SJCRH30 (cell line): ENCODE measurements at places on chromosomes 5 and 9. TPM values are rescaled to one million over a fixed set of nuclear protein-coding genes. Genes with fewer than 3 reads are reported as not detected.

Gene PWWP2A
- 23.6 and 27.3 TPM in 2 replicates for total RNA-seq

Gene GRXCR2
- not detected in 2 replicates for total RNA-seq

DNA sequence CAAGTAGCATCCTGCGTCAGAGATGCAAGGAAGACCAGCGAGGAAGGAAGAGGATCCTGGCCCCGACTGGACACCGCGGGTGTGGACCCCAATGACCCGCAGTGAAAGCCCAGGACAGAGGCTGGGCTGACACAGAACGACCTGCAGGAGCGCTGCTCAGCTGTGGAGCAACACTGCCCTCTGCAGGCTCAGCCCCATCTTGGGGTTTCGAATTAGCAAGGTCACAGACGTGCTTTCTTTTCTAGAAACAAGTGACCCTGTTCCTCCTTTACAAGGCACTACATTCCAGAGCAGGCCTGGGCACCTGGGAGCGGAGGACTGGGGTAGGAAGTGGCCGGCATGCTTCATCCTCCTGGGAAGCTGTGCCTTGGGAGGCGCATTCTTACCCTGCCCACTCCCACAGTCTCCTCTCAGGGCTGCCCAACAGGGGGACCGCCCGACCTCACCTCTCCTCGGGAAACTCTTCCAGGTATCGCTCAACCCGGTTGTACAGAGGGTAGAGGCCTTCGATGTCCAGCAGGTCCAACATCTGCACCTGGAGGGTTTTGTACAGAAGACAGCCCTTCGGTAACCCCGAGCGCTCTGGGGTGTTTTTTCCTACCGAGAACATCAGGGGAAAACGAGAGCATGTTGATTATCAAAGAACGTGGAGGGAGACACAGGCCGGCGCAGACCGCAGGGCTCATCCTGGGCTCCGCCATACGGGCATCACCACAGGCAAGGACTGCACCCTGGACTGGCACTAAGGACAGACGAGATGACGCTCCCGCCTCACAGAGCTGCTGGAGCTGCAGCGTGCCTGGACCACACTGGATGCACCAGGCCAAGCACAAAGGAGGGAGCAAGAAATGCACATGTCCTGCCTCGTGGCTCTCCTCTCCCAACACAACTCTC lies 35.0 kb downstream of the IPPK start:
- DNase-seq, result peak; percentile 76
- H3K36me3 ChIP-seq, result peaks cover 33% of the 10 kb centered on the region
- no peaks in the 10 kb centered on the region for H3K4me1 ChIP-seq
- H3K4me3 ChIP-seq, result no peak overlapping the region

GRCh38 chr5:1563617-1564181 lies 39.9 kb upstream of the LPCAT1 start:
- H3K27me3 ChIP-seq, result no peaks in the 10 kb centered on the region
- DNase-seq, result no peak
- H3K27ac ChIP-seq, result no peak overlapping the region
- H3K36me3 ChIP-seq, result no peaks in the 10 kb centered on the region

- no peaks in the 10 kb centered on the region for H3K27me3 ChIP-seq
- no peak for DNase-seq
- no peak overlapping the region for H3K4me3 ChIP-seq
- H3K36me3 ChIP-seq, result no peaks in the 10 kb centered on the region
These were observed 85.2 kb downstream of the CAMK4 start for GRCh38 chr5:111309384-111309783.

- DNase-seq, result no peak
- H3K36me3 ChIP-seq, result no peaks in the 10 kb centered on the region
- H3K4me1 ChIP-seq, result peaks cover 15% of the 10 kb centered on the region
- no peaks in the 10 kb centered on the region for H3K27me3 ChIP-seq
- no peak overlapping the region for H3K27ac ChIP-seq
These were observed 121.8 kb downstream of the CAAP1 start for GRCh38 chr9:26770821-26771220.

- no peaks in the 10 kb centered on the region for H3K27me3 ChIP-seq
- no peak for DNase-seq
- H3K27ac ChIP-seq, result no peak overlapping the region
- no peaks in the 10 kb centered on the region for H3K36me3 ChIP-seq
These were observed 17.2 kb downstream of the FOXD1 start for GRCh38 chr5:73431204-73431851.

GRCh38 chr5:59592101-59592500 lies 301.4 kb downstream of the PDE4D start:
- no peaks in the 10 kb centered on the region for H3K27me3 ChIP-seq
- H3K4me1 ChIP-seq, result 0 out of 2 replicates have a peak, but pooled peaks cover 12% of the 10 kb centered on the region
- no peak overlapping the region for H3K27ac ChIP-seq
- H3K36me3 ChIP-seq, result no peaks in the 10 kb centered on the region
- no peak for DNase-seq
- no peak overlapping the region for H3K4me3 ChIP-seq

DNA sequence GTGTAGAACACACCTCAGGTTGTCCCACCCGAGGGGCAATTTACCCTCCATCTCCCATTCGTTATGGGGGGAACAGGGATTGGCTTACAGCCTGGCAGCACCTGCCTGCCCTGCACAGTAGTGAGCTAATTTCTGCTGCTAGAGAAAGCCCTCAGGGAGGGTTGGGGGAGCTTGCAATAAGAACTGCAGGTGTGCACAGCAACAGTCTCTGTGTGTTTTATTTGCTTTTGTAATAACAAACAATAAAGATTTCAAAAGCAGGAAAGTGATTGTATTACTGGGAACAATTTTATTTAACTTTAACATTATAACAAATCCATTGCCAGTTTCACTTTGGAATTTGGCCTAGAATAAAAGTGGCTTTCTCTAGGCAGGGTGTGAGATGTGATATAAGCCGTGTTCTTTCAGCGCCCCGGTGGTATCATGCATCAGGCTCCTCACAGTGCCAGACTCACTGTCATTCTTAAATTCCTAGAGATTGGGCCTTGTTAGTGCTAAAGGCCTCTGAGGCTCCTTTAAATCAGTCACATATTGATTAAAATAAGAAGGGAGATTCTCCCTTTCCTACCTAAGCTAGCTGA lies 81.1 kb downstream of the RMI1 start:
- no peak for DNase-seq
- no peak overlapping the region for H3K27ac ChIP-seq

DNA sequence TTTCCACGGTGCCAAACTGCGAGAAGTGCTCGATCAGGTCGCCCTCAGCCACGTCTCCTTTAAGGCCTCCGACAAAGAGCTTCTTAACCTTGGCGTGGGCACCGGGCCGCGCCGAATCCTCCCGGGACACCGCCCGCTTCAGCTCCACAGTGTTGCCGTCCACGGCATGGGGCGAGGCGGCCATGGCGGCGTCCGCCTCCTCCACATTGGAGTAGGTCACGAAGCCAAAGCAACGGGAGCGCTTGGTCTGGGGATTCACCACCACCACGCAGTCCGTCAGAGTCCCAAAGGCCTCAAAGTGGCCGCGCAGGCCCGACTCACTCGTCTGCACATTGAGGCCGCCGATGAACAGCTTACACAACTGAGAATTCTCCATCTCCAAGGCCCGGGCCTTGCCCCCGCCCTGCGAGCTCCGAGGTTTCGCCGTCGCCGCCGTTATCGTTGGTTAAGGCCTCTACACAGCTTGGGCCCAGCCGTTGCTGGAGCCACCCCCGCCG lies 424 bp downstream of the HNRNPA0 start:
- no peak for DNase-seq
- no peaks in the 10 kb centered on the region for H3K27me3 ChIP-seq
- H3K36me3 ChIP-seq, result peaks cover 35% of the 10 kb centered on the region
- peak overlapping the region; percentile 76 for H3K4me3 ChIP-seq
- H3K4me1 ChIP-seq, result peaks cover 9% of the 10 kb centered on the region

DNA sequence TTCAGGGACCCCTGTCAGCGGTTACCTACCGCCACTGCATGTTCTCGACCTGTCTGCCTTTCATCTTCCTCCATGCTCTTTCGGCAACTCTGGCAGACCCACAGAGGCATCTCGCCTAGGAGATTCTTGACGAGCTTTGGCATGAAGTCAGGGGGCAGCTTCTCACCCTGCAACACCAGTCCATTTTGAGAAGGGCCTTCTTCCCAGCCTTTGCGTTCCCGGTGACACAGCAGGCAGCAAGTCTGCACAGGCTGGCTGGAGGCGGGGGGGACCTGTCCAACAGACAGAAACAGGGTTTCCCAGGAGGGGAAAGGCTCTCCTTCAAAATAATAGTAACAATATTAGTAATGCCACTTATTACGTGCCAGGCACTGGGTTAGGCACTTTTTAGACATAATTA lies 15.5 kb downstream of the FAM193B start:
- H3K4me1 ChIP-seq, result peaks cover 38% of the 10 kb centered on the region
- no peak for DNase-seq
- H3K36me3 ChIP-seq, result peaks cover 43% of the 10 kb centered on the region
- no peak overlapping the region for H3K4me3 ChIP-seq
- no peaks in the 10 kb centered on the region for H3K27me3 ChIP-seq

- peak overlapping the region; percentile 2; the same call in 1 of the 2 replicates for H3K4me3 ChIP-seq
- no peak overlapping the region for H3K27ac ChIP-seq
- peaks cover 5% of the 10 kb centered on the region for H3K4me1 ChIP-seq
- DNase-seq, result peak; percentile 82
- H3K36me3 ChIP-seq, result no peaks in the 10 kb centered on the region
These were observed 131.8 kb upstream of the CHD1 start for GRCh38 chr5:99060306-99061261.

DNA sequence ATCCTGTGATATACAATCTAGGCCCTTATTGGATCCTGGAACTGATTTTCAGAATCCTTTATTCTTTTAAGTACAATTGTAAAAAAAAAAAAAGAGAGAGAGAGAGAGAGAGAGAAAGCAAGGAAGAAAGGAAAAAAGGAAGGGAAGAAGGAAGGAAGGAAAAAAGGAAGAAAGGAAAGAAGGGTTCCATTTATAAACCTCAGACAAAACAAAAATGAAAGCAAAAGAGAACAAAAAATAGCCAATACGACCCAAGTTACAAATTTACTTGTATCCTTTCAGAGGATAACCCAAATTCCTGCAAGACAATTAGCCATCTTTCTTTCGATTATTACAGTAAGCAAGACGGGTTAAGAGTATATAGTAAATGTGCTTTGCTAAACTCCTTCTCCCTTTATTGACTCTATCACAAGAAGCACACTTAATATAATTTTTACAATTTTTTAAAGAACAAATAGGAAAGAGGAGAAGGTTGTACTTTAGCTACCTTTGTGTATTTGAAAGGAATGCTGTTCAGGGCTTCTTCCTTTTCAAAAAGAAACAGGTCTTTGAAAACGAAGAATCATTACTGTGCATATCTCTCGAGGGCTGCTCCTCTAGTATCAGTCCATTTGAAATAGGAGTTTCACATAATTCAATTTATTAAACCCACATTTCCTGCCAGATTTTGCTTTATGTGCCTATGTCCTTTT lies 543.3 kb downstream of the RAB3C start:
- DNase-seq, result no peak
- H3K27ac ChIP-seq, result peak overlapping the region; percentile 84
- H3K36me3 ChIP-seq, result no peaks in the 10 kb centered on the region
- no peaks in the 10 kb centered on the region for H3K27me3 ChIP-seq
- H3K4me1 ChIP-seq, result peaks cover 50% of the 10 kb centered on the region

- no peaks in the 10 kb centered on the region for H3K4me1 ChIP-seq
- no peak overlapping the region for H3K4me3 ChIP-seq
- no peak for DNase-seq
- no peaks in the 10 kb centered on the region for H3K36me3 ChIP-seq
- H3K27ac ChIP-seq, result no peak overlapping the region
These were observed 607.4 kb downstream of the CDH12 start for GRCh38 chr5:22245770-22246169.

DNA sequence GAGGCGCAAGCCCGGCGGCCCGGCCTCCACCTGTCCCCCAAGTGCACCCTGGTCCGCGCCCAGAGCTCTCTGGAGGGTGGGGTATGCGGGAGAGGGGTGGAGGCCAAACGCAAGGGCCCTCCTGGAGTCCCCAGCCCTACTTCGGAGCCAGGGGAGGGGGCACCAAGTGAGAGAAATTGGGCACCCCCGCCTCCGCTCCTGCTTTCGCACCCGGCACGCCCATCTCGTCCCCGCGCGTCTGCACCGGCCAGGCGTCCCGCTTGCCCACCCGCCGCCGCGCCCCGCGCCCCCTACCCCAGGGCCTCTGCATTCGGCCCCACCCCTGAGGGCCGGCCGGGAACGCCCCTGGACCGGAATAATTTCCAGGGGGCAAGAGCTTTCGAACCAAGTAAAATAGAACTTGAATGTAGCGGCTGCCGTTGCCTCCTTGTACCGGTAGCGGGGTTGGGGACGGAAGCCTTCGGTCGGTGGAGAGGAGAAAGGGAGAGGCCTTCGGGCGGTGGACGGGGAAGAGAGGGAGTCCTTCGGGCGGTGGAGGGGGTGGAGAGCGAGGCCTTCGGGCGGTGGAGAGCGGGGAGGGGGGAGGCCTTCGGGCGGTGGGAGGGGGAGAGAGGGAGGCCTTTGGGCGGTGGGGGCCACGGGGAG lies 694 bp upstream of the PHPT1 start:
- H3K4me3 ChIP-seq, result peak overlapping the region; percentile 69
- no peaks in the 10 kb centered on the region; the same call in 1 of the 2 replicates for H3K4me1 ChIP-seq
- H3K27me3 ChIP-seq, result no peaks in the 10 kb centered on the region
- no peaks in the 10 kb centered on the region for H3K36me3 ChIP-seq
- DNase-seq, result no peak
- H3K27ac ChIP-seq, result peak overlapping the region; percentile 42

DNA sequence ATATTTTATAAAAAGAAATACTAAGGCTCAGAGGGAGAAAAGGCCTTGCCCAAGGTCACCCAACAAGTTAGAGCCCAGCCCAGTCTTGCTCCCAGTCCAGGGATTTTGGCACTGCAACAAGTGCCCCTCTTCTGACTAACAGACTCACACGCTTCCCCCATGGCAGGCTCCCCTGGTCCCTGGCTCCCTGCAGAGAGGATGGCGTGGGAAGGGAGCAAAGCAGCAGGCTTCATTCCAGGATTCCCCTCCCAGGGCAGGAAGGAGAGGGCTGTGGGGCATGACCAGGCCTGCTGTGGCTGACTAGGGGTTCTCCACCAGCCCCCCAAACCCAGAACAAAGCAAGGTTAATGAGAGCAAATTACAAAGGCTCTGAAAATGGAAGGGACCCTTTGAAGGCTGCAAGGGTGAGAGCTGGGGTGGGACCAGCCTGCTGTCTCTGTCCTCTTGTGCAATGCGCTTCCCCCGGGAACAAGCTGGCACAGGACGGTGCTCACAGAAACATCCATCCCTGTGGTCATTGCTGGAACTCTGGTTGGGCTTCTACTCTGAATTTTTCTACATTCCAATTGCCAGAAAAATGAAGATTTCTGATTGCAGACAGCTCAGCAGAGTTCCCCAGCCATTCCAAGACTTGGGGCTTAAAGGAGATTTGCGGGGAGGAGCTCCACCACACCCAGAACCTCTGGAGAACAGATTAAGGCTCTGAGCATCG lies 37.1 kb upstream of the FAT2 start:
- no peak overlapping the region for H3K27ac ChIP-seq
- H3K27me3 ChIP-seq, result peaks cover 19% of the 10 kb centered on the region; the same call in 1 of the 2 replicates
- H3K4me1 ChIP-seq, result no peaks in the 10 kb centered on the region
- H3K4me3 ChIP-seq, result no peak overlapping the region
- no peaks in the 10 kb centered on the region for H3K36me3 ChIP-seq
- no peak for DNase-seq

GRCh38 chr5:150333400-150333799 lies 24.1 kb upstream of the TCOF1 start:
- DNase-seq, result no peak
- H3K4me3 ChIP-seq, result no peak overlapping the region
- 0 out of 2 replicates have a peak, but pooled peaks cover 6% of the 10 kb centered on the region for H3K27me3 ChIP-seq
- H3K27ac ChIP-seq, result no peak overlapping the region

GRCh38 chr5:151098768-151099121 lies 17.9 kb upstream of the TNIP1 start:
- H3K4me1 ChIP-seq, result peaks cover 34% of the 10 kb centered on the region
- no peak overlapping the region for H3K4me3 ChIP-seq
- peaks cover 36% of the 10 kb centered on the region for H3K36me3 ChIP-seq
- no peak for DNase-seq
- no peaks in the 10 kb centered on the region for H3K27me3 ChIP-seq
